ENCODE measurements at places on chromosomes 11 and 22. TPM values are rescaled to one million over a fixed set of nuclear protein-coding genes. Genes with fewer than 3 reads are reported as not detected.

The PTPRCAP gene
- 328 TPM for total RNA-seq

The DDX25 gene
- not detected for total RNA-seq

The PHOX2A gene
- not detected for total RNA-seq

The APLNR gene
- not detected for total RNA-seq

The IFITM10 gene
- total RNA-seq = 1.3 TPM

The DGCR6 gene
- total RNA-seq = 1.2 TPM

The ADM2 gene
- 4.1 TPM for total RNA-seq

The ANO1 gene
- total RNA-seq = not detected

The KREMEN1 gene
- total RNA-seq = not detected

The RHOD gene
- not detected for total RNA-seq

The OR52N4 gene
- 1.1 TPM for total RNA-seq

The L3MBTL2 gene
- total RNA-seq = 37.0 TPM

The YAP1 gene
- not detected for total RNA-seq

The MMP11 gene
- 0.27 TPM for total RNA-seq

The SMIM35 gene
- total RNA-seq = 0.27 TPM

The TMEM86A gene
- 0.42 TPM for total RNA-seq

The C2CD3 gene
- 34.0 TPM for total RNA-seq

The TMPRSS13 gene
- 1.5 TPM for total RNA-seq

The BBS1 gene
- 17.4 TPM for total RNA-seq

The TTC28 gene
- 1.2 TPM for total RNA-seq

The CLNS1A gene
- total RNA-seq = 102 TPM

The ART5 gene
- total RNA-seq = not detected

The GUCY1A2 gene
- total RNA-seq = not detected

The RAB39A gene
- total RNA-seq = 0.15 TPM

The APOBEC3H gene
- 46.0 TPM for total RNA-seq

The TMPRSS4 gene
- total RNA-seq = not detected

The MEI1 gene
- total RNA-seq = 60.0 TPM

The OR10D3 gene
- not detected for total RNA-seq

The USH1C gene
- total RNA-seq = not detected

The SHISA8 gene
- total RNA-seq = not detected

The DRD4 gene
- 0.21 TPM for total RNA-seq

The BTG4 gene
- not detected for total RNA-seq

The CCDC81 gene
- 0.64 TPM for total RNA-seq

The OR5M3 gene
- not detected for total RNA-seq

The CD59 gene
- total RNA-seq = 97.4 TPM

The PELI3 gene
- total RNA-seq = 6.7 TPM

The OLFML1 gene
- total RNA-seq = not detected

The OAF gene
- total RNA-seq = 1.7 TPM

The JRKL gene
- total RNA-seq = 10.9 TPM

The FREY1 gene
- total RNA-seq = 3.2 TPM

The C11orf86 gene
- not detected for total RNA-seq

The SCGB1D2 gene
- not detected for total RNA-seq

All from activated CD4-positive, alpha-beta T cell treated with anti-CD3 and anti-CD28 coated beads, Interleukin-2, amount 10 ng/mL, durations not matched to agents 7 days and 5 days (primary cell).